ENCODE measurements at places on chromosomes 6 and 20. TPM values are rescaled to one million over a fixed set of nuclear protein-coding genes. Genes with fewer than 3 reads are reported as not detected.
A peak's percentile ranks its signal among the peaks of the same experiment; 100 is the strongest.

TRAM2 gene
- total RNA-seq = 116 TPM

TOX2 gene
- total RNA-seq = 6.1 TPM

GRCh38 chr20:32894026-32894483, 35.3 kb downstream of the EFCAB8 start:
- peak; percentile 32 for DNase-seq

C20orf141 gene
- total RNA-seq = not detected

GLP1R gene
- not detected for total RNA-seq

HLA-DQA1 gene
- not detected for total RNA-seq

SCRT2 gene
- not detected for total RNA-seq

- DNase-seq = no peak
Observed at GRCh38 chr6:129534926-129535325, 175.1 kb downstream of the ARHGAP18 start.

ADGRB3 gene
- 2.0 TPM for total RNA-seq

GRCh38 chr20:35918021-35918420, 36.3 kb downstream of the SCAND1 start:
- no peak for DNase-seq

- DNase-seq = peak; percentile 33
Observed at GRCh38 chr6:160238278-160238711, 20.3 kb downstream of the SLC22A2 start.

CLVS2 gene
- not detected for total RNA-seq

ADGRF4 gene
- 0.37 TPM for total RNA-seq

TFAP2A gene
- total RNA-seq = 26.6 TPM

SIRPG gene
- not detected for total RNA-seq

- no peak for DNase-seq
Observed at GRCh38 chr6:31393932-31394331, 9.5 kb upstream of the MICA start.

IMPG1 gene
- total RNA-seq = not detected

DNA sequence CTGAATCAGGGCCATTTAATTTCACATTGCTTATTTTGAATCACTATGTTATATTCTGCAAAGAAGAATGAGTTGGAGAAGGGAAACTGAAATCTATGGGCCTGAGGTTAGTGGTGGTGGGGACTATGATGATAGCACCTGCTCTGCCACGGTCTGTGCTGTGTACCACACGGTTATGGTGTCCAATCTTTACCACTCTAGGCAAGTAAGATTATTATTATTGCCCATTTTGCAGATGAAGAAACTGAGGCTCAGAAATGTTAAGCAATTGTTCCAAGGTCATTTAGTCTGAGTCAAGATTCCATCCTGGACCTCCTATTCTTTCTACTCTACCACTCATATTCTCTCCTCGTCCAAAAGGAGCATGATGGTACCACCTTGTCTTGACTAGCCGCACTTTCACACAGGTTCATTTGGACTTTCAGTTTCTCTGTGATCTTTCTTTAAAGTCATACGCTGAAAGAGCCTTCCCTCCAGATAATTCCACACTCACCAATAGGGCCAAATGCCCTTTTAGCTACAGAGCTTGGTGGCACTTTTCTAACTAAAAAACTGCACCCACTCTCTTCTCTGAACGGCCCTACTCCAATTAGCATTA, 56.2 kb downstream of the GFOD1 start:
- DNase-seq = no peak

DNA sequence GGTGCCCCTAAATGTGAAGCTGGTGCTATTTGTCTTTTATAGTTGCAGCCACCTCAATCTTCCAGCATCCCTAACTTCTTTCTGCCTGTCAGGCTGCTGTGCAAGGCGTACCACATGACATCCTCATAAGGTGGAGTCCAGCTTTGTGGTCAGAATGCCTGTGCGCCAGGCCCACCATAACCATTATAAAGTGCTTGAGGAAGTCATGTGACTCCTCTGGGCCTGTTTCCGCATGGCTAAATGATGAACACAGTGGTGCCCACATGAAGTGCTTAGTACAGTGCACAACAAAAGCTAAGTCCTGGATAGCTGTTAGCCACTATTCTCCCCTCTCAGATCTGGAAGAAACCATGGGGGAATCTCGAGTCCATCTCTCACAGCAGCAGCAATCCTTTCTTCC, 75.6 kb downstream of the INSM1 start:
- DNase-seq = no peak

DNA sequence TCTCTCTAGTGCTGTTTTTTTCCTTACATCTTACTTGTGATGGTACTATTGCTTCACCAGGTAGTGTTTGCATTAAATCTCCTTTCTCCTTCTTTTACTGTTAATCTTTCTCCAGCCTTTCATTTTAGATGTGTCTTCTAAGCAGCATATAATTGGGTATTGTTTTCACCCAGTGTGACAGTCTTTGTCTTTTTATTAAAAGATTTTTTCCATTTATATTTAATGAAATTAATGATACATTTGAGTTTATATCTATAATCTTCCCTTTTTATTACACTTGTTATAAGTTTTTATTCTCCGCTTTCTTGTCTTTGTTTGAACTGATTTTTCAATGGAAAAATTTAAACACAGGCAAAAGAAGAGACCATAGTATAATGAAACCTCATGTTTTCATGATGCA, 8.7 kb downstream of the COL20A1 start:
- no peak for DNase-seq

SDCBP2 gene
- 3.7 TPM for total RNA-seq

POU3F2 gene
- total RNA-seq = 3.3 TPM

RSPO3 gene
- 0.42 TPM for total RNA-seq

DNA sequence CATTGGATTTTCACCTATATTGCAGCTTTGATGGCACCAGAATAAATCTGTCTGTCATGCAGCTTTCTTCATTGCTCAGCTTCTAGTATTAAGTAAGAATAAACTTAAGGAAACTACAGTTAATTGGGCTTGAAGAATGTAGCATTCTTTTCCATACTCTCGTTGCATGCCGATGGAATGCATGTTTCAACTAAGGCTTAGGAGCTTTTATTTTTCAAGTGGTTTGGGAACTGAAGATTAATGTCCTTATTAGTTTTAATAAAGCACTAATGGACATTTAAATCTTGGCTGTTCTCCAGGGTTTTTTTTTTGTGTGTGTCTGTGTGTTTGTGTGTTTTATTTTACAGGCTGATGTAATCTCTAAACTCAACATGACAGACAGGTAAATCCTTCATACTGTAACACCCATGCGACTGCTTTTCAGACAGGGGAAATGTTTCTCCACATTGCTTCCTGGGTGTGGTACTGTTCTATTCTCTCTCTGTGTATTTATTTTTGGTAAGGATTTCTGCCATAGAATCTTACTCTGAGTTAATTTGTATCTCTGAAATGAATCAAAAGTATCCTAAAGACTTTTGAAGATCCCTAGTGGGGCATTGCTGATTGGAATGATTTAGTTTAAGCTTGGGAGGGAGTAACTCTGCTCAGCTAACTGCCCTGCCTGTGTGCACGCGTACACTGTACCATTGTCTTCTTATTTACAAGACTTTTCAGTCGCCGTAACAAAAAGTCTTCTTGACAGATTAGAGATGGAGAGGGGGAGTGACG, 38.0 kb downstream of the SLC9A8 start:
- DNase-seq = no peak

DNA sequence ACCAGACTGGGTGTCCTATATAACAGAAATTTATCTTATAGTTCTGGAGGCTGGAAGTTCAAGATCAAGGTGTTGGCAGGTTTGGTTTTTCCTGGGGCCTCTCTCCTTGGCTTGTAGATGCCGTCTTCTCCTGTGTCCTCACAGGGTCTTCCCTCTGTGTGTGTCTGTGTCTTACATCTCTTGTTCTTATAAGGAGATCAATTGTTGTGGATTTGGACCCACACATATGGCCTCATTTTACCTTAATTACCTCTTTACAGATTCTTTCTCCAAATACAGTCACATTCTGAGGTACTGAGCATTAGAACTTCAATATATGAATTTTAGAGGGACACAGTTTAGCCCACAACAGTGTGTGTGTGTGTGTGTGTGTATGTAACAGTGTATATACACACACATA, 74.5 kb downstream of the EDN1 start:
- DNase-seq = no peak

TBXT gene
- total RNA-seq = not detected

DNA sequence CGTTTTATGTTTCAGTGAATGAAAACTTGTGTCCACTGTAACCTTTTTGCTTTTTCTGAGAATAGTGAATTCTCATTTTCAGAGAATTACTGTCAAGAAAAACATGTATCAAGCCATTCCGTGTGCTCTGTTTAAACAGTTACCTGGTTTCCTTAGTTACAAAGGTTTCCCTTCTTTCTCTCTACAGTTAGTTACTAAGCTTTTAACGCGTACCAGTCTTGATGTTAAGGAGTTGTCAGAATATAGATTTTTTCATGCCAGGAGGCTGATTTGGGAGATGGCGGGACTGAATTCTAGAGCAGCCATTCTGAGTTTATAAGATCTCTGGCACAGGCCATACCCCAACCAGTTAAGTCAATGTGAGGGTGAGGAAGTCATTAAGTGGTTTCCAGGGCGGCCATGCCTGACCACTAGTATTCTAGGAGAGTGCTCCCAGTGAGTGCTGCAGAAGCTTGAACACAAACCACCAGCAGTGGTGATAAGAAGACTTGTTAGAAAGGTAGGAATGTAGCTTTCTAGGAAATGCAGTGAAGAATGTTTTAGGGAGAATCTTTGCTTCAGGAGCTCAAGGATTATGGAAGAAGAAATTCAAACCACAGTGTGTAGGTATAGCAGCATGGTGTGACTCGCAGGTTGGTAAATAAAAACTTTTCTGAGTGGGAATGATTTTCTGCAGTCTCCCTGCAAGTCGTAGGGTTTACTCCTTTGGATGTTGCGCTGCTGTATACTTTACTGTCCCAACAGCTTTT, 112.9 kb downstream of the JARID2 start:
- DNase-seq = peak; percentile 67

SLC22A3 gene
- total RNA-seq = 0.94 TPM

All from M059J (cell line).